ENCODE measurements at places on chromosomes 12 and 14.

DNA sequence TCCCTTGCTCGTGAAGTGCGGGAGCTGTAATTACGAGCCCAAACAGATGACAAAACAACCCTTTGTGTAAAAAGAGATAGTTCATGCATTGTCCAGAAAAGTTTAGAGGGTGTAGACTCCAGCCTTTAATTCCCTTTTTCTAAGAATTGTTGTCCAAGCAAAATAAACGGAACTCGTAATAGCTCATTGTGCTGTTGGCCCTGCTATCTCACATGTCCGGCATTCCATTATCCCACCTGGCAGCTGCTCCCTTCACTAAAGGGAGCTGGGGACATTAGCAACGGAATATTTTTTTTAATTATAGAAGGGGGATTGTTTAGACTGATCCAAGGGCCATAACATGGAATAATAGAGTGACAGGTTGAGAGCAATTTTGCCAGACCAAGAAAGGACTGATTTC is 277.5 kb upstream of the TBX3 start:
- no peak for DNase-seq

DNA sequence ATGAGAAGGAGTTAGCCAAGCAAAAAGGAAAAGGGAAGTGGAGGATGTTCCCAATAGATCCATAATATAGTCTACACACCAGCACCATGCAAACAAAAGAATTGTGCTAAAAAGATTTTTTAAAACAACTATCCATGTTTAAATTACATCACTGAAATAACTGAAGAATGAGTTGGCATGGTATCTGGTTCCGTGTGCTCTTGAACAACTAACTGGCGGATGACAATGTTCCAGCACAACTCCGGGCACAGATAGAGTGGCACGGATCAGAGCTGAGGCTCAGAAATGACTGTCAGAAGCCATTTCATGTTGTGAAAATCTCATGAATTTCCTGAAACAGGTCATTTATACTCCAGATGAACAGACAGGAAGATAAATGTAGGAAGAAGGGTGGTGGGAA is 153.1 kb downstream of the HMGA2 start:
- no peak for DNase-seq

GRCh38 chr12:113221997-113222729 is 899 bp downstream of the TPCN1 start:
- no peak for DNase-seq

- no peak for DNase-seq
Measured at GRCh38 chr12:40647651-40648050, 44.6 kb upstream of the CNTN1 start.

- no peak for DNase-seq
Measured at GRCh38 chr14:77482422-77482821, 16.2 kb downstream of the ISM2 start.

- no peak for DNase-seq
Measured at GRCh38 chr12:56450241-56450640, 1.0 kb upstream of the TIMELESS start.
